ENCODE measurements at places on chromosomes 13 and 19.
A peak's percentile ranks its signal among the peaks of the same experiment; 100 is the strongest.

GRCh38 chr19:16637535-16637934 is 9.5 kb upstream of the MED26 start:
- DNase-seq: no peak

DNA sequence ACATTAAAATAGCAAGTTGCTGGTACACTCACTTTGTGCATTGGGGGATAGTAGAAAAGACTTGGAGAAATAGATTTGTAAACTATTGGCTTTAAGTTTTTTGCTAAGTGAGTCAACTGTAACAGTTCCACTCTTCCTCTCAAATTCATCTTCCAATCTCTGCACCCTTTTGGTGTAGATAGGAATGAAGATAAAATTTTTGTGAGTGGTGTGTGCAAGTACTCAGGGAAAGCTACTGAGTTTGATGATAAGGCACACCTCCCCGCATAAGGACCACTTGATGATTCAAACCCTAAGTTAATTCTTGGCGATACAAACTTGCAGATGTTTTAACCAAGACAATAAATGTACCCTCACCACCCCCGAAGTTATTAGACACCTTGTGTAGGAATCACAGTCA is 168.3 kb upstream of the SLITRK1 start:
- no peak for DNase-seq

GRCh38 chr19:30350692-30351663 is 21.2 kb upstream of the ZNF536 start:
- no peak for DNase-seq

DNA sequence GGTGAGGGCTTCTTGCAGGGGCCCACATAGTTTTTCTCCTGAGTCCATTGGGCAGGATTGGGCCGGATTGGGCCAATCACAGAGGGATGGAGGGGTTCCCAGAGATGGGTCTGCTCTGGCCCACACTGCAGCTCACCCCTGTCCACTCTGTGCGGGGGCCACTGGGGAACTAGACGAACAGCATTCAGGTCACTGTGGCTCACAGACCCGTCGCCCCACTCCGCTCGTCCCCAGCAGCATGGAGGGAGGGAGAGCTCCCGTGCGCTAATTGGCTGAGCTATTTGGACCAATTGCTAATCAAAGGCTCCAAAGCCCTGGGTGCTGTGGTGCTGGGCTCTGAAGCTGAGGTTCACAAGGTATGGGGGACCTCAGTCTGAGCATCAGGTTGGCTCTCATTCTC is 11.3 kb downstream of the NACC1 start:
- DNase-seq: no peak

- DNase-seq: no peak
Observed at GRCh38 chr19:38944981-38945506, 14.3 kb downstream of the MRPS12 start.

- DNase-seq: no peak
Observed at GRCh38 chr19:38700350-38700901, 43.8 kb downstream of the CAPN12 start.

DNA sequence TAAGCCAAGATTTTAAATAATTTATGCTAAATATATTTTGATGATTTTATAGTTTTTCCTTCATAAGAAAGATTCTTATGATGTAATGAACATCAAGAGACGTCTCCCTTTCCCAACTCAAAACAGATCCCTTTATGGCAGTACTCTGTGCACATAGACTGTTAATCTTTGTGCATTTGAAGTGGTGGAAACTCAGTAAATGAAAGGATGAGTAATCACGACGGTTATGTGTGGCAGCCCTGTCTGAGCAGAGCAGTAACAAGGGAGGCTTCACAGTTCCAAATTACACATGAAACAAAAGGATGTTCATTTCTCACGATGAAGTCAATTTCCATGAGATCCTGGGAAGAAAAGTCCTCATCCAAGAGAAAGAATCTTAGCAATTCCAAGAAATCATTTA is 498.1 kb downstream of the KLF5 start:
- no peak for DNase-seq

- DNase-seq: no peak
Observed at GRCh38 chr19:33280351-33280921, 21.9 kb downstream of the CEBPA start.

- DNase-seq: peak; percentile 48
Observed at GRCh38 chr19:6278740-6279619, 795 bp downstream of the MLLT1 start.

GRCh38 chr19:2271234-2272103 is 10.5 kb downstream of the PEAK3 start:
- DNase-seq: peak; percentile 34
